ENCODE measurements at places on chromosomes 6 and 20.

DNA sequence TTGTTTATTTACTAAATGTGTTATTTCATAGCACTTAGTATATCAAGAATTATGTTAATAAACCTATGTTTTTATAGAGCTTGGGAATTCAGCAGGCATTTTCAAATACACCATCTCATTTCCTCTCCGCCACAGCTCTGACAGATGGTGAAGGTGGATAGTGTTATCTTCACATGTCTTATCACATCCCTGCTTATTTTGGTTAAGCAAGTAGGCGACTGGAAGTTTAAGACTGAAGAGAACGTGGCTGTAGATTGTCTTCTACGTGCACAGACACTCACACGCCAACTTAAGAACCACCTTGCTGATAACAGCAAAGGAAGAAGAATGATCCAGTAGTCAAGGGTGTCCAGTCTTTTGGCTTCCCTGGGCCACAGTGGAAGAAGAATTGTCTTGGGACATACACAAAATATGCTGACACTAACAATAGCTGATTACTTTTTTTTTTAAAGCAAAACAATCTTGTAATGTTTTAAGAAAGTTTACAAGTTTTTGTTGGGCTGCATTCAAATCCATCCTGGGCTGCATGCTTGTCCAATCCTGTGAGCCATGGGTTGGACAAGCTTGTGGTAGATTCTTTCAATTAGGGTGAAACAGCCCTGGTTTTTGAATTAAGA is 43.3 kb upstream of the SCGN start:
- DNase-seq: no peak

GRCh38 chr20:37622728-37623127 is 71.1 kb upstream of the CTNNBL1 start:
- no peak for DNase-seq

DNA sequence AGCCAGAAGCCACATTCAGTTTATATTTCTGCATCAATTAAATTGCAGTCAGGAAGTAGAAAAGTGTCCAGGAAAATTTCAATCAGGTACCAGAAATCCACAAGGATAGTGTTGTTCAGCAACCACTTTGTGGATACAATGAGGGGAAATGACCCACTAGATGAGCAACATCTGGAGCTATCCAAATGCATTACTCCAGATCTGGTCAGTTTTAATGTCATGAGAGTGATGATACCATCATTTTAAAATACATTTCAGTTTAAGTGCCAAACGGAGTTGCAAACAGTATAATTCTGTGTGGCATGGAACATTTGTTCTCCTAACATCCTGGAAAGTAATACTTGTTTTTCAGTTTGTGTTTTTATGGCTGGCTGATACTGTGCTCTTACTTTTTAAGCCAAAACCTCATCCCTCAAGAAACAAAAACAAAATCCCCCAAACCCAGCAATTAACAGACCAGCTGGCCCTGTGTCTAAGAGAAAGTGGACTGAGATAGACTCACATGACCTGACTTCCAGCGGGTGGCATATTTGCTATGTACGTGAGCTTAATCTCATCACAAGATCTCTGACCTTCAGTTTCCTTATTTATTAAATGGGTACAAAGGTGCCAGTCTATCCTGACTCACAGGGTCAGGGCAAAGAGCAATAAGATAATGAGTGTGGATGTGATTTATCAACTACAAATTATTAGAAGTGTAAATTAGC is 58.8 kb upstream of the CNKSR3 start:
- DNase-seq: no peak

DNA sequence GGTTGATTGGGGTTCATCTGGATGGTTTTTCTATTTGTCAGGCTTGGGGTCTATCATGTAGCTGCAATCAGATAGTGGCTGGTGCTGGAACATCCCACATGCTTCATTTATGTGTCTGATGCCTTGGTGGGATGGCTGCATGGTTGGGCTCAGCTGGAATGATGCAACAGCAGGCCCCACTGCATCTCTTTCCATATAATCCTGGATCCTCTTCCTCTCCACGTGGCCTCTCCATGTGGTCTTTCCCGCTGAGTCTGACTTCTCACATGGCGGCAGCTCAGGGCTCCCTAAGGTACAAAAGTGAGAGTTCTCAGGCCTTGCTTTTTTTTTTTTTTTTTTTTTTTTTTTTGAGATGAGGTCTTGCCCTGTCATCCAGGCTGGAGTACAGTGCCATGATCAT is 65.0 kb upstream of the SUPT3H start:
- no peak for DNase-seq

- DNase-seq: no peak
Measured at GRCh38 chr20:59730722-59731121, 126.4 kb downstream of the PHACTR3 start.

GRCh38 chr20:5056801-5057599 is 55.7 kb upstream of the SLC23A2 start:
- peak; percentile 68 for DNase-seq

GRCh38 chr20:57618091-57618763 is 2.0 kb downstream of the ZBP1 start:
- DNase-seq: no peak

DNA sequence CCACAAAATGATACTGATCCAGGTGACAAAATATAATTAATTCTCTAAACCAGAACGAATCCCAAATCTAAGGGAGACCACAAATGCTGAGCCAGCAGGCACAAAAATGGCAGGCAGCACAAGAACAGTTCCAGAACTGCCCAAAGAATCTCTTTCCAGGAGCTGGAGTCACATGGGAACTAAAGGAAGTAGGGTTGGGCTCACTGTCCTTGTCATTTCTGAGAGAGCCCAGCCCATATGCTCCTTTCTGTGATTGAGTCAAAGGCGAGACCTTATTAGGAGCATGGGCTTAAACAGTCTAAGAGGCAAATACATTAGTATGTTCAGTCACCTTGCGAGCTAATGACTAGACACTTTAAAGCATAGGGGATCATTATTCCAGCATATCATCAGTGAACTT is 327.6 kb upstream of the ARID1B start:
- DNase-seq: no peak

DNA sequence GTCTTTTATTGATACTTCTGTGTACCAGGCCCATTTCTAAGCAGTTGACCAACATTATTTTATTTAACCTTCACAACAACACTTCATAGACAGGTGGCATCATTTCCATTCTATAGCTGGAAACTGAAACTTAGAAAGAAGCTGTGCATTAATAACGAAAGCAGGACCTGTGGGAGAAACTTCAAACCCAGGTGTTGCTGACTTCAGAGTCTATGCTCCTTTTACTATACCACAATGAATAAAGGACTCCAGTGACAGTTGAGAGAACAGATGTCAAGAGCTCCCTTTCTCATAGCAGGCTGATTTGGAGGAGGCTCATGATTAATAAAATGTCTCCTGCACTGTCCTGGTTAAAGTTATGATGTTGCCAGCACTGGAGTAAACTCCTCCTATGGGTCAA is 56.6 kb upstream of the POU3F2 start:
- DNase-seq: no peak

- no peak for DNase-seq
Measured at GRCh38 chr6:25014791-25015560, 79.2 kb upstream of the RIPOR2 start.

DNA sequence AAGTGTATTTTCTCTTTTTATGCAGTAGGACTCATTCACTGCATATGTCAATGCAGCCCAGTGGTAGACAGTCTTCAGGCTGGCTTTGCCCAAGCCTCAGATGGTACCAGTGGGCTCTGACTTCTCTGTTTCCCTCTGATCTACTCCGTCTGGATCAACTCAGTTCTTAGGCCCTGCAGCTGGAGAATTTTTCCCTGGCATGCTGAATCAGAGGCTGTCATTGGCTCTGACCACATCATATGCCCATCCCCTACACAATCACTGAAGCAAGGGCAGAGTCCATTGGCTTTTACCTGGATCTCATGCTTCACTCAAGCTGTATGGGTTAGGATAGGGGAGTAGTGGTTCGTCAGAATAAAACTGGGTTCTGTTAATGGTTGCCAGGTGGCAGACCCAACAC is 57.8 kb downstream of the KIZ start:
- no peak for DNase-seq

- DNase-seq: no peak
Measured at GRCh38 chr6:24861934-24862333, 63.2 kb upstream of the ARMH2 start.

DNA sequence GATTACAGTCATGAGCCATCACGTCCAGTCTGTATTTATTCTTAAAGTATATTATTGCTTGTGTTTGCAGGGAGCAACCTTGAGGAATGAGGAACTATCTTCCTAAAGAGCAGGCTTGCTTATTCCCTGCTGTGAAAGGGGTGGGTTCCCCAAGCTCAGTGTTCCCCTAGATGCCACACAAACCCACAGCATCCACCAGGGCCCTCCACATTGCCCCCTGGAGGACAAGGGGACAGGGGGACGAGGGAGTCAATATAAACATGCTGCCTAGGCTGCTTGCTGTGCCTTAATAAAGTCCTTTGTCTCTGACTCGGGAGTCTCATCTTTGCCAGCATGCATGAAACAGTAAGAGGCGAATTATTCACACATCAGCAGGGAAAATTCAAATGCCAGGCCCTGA is 8.0 kb upstream of the IDH3B start:
- DNase-seq: no peak

- peak; percentile 21 for DNase-seq
Measured at GRCh38 chr6:117906958-117907600, at the start of gene SLC35F1. SLC35F1 (plus strand) TSS chr6:117907264.

DNA sequence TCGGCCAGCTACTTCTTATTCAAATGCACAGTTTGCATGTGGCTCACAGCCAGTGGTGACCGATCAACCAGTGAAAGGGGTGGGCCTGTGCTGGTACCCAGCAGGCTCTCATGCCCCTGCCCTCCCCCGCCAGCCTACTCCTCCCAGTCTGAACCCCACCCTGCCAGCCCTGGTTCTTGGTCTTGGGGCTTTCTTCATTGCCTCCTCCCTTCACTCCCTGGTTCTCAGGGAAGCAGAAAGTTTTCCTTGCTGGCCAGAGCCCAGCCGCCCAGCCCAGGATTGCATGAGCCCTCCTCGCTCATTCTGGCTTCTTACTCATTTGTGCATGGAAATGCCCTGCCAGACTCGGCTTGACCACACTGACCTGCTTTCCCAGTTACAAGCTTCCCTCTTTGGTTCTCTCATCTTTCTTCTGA is 40.8 kb downstream of the KCNK17 start:
- no peak for DNase-seq

GRCh38 chr6:30511169-30511546 is 21.8 kb downstream of the HLA-E start:
- DNase-seq: no peak

- DNase-seq: no peak
Measured at GRCh38 chr6:151338651-151339200, 52.6 kb downstream of the ZBTB2 start.

GRCh38 chr6:79062708-79063107 is 15.3 kb downstream of the PHIP start:
- DNase-seq: no peak

DNA sequence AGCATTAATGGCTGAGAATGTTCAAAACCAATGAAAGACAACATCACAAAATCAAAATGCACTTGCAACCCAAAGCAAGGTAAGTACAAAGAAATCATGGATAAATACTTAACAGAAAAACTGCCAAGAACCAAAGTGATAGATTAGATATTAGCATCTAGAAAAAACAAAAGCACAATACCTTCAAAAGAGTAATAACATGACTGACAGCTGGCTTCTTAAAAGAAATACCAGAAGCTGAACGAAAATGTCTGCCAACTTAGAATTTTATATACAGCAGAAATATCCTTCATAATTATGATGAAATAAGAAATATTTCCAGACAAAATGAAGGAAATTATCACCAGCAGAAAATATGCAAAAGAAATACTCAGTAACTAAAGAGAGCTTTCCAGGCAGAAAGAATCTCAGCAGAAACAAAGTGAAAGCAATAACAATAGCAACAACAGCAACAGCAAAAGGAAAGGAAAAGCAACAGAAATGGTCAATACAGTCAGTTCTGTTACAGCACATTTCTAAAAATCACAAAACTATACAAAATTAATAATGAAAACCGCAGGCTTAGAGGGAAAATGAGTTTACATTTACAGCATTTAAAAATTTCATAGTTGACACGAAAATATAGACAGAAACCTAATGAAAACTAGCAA is 121.5 kb upstream of the MAN1A1 start:
- DNase-seq: no peak

DNA sequence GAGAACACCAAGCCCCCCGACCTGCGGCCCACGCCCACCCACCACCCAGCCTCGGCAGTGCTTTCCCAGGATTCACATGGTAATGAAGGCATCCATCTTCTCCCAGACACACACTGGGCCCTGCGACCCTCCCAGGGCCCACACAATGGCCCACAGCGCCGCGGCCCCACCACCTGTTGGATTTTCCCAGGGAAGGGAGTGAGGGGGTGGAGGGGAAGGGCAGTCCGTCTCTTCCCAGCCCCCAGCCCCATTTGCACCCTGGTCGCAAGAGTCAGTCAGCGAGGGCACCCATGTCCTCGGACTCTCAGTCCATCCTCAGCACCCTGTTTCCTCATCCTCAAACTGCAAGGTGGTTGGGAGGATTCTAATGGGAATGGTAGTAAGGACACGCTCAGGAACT is 23.7 kb upstream of the ID1 start:
- DNase-seq: no peak

- DNase-seq: peak; percentile 1
Measured at GRCh38 chr20:58714923-58715351, 22.3 kb downstream of the NPEPL1 start.

DNA sequence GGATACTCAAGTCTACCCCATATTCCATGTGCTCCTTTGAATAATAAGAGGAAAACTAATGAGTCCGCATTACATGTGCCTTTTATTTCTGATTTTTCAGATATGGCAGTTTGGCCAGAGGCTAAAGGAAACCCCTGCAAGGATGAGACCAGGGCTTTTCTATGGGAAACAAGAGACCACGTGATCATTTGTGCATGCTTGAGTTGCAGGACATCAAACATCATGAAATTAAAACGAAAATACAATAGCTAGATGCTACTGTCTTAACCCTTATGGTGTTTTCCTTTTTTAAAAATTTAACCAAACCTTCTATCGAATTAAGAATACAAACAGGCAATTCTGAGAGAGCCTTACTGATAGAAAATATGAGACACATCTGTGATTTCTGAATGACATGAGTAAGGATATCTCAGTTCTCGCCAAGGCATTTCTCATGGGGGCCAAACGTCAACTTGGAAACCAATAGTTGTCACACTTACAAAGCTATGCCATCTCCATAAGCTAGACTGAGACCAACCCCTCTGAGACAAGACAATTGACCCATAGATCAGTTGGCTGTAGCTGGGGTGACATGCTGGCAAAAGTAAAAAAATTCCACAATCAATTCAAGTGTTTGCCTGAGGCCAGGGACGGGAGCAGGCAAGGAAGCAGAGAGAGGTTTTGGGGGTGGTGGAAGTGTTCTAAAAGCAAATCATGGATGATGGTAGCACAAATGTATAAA is 52.8 kb downstream of the RIPOR2 start:
- no peak for DNase-seq

GRCh38 chr20:32189691-32190615 is 17.6 kb downstream of the PLAGL2 start:
- DNase-seq: peak; percentile 35

- DNase-seq: no peak
Measured at GRCh38 chr6:73832313-73832712, 136.3 kb downstream of the CD109 start.

GRCh38 chr6:143155681-143156080 is 95.0 kb downstream of the AIG1 start:
- DNase-seq: no peak
